ENCODE measurements at places on chromosomes 3 and 15.

DNA sequence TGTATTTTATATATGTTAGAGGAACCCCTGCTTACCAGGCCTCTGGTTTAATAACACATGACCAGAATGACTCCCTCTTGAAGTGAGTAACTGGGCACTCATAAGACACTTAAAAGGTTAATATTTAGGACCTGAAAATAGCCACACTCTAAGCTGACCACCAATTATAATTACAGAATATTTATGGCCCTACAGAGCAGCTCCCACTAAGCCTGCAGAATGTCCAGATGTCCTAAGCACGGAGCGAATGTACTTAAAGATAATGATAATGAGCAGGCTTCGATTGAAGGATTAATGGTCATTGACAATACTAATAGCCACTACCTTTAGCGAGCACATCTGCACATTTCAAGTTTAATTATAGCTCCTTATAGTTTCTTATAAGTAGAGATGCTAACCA, 22.8 kb upstream of the KCTD6 start:
- DNase-seq, result no peak

GRCh38 chr15:42285034-42285433, 11.8 kb upstream of the TMEM87A start:
- DNase-seq, result no peak

GRCh38 chr3:43709022-43709421, 18.3 kb downstream of the ABHD5 start:
- peak; percentile 47 for DNase-seq

- DNase-seq, result no peak
These were observed 76.9 kb downstream of the SAMMSON start for GRCh38 chr3:70076396-70076795.

DNA sequence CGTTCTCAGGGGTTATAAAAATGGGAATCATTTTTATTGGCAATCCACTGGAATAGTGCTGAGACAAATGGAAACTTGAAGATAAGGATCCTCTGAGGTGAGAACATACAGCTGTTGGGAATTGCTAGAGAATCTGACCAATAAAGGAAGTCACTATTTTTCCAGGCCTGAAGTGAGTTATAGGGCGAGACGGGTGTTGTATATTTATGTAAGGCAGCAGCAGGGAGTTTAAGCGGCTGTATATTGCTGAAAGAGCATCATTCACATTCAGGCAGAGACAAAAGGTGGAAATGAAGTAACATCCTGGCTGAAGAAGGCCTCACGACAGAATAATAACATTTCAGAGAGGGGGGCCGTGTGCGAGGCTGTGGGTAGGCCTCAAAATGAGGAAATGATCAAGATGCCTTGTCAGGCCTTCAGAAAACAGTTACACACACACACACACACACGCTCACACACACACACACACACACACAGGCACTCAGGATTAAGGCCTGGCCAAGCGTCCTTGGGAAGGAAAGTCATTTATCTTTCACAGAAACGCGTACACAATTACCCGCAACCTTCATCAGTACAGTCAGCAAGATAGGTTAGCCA, 964.9 kb upstream of the NR2F2 start:
- peak; percentile 56 for DNase-seq

DNA sequence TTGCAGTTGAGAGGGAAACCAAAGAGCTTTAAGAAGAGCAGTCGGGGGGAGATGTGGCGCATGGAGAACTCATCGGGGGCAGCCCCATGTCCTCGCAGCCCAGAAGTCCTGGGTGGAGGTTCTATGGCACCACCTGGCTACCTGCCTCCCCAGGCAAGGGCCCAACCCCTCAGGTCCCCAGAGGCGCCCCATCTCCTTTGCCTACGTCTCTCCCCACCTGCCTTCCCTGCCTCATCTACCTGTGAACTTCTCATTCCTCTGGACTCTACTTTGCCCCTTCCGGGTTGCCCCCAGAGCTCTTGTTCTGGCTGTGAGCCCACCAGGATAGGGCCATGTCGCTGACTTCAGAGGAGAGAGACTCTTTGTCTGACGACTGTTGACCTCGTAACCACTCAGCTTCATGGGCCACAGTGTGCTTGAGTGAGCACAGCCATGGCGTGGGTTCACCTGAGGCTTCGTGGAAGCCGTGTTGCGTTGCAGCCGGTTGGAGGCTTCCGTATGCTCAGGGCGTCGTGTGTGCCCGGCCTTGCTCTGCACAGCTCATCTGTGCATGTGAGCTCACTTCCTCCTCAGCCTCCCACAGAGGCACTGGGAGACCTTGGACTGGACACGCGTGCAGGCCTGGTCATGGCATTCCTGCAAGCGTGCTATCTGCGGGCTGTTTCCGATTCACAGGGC, 13.4 kb downstream of the APBA2 start:
- no peak for DNase-seq

DNA sequence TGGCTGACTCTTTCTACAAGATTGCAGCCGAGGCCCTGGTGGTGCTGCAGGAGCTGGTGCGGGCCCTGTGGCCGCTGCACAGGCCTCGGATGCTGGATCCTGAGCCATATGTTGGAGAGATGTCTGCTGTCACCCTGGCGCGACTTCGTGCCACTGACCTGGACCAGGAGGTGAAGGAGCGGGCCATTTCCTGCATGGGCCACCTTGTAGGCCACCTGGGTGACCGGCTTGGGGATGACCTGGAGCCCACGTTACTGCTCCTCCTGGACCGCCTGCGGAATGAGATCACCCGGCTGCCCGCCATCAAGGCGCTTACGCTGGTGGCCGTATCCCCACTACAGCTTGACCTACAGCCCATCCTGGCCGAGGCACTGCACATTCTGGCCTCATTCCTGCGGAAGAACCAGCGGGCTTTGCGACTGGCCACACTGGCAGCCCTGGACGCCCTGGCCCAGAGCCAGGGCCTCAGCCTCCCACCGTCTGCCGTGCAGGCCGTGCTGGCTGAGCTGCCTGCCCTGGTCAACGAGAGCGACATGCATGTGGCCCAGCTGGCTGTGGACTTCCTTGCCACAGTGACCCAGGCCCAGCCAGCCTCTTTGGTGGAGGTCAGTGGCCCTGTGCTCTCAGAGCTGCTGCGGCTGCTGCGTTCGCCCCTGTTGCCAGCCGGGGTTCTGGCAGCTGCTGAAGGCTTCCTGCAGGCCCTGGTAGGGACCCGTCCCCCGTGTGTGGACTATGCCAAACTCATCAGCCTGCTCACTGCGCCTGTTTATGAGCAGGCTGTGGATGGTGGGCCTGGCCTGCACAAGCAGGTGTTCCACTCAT, 20.3 kb downstream of the CAND2 start:
- no peak for DNase-seq

- no peak for DNase-seq
These were observed 183.5 kb downstream of the TBL1XR1 start for GRCh38 chr3:177013681-177014280.

GRCh38 chr3:72227486-72228070, 442.6 kb upstream of the PROK2 start:
- peak; percentile 10 for DNase-seq

- no peak for DNase-seq
These were observed 34.3 kb upstream of the SLC25A26 start for GRCh38 chr3:66186545-66186944.

DNA sequence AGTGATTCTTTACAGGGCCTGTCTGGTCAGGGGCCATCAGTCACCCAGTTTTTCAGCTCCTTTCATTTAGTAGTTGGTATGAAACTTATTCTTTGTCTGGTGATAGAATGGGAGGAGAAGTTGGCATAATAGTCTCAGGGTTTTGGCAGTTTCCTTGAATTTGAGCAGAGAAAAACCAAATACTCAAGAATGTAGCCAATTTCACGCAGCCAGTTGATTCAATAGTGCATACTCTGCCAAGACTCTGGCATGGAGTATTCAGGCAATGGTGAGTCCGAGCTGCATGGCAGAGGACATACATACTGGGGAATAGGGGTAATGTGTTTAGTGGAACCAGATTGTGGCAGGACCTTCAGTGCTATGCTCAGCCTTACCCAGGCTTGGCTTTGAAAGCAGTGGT, 118.3 kb downstream of the GALK2 start:
- no peak for DNase-seq

- no peak for DNase-seq
These were observed 179.1 kb downstream of the THSD4 start for GRCh38 chr15:71294251-71294910.

DNA sequence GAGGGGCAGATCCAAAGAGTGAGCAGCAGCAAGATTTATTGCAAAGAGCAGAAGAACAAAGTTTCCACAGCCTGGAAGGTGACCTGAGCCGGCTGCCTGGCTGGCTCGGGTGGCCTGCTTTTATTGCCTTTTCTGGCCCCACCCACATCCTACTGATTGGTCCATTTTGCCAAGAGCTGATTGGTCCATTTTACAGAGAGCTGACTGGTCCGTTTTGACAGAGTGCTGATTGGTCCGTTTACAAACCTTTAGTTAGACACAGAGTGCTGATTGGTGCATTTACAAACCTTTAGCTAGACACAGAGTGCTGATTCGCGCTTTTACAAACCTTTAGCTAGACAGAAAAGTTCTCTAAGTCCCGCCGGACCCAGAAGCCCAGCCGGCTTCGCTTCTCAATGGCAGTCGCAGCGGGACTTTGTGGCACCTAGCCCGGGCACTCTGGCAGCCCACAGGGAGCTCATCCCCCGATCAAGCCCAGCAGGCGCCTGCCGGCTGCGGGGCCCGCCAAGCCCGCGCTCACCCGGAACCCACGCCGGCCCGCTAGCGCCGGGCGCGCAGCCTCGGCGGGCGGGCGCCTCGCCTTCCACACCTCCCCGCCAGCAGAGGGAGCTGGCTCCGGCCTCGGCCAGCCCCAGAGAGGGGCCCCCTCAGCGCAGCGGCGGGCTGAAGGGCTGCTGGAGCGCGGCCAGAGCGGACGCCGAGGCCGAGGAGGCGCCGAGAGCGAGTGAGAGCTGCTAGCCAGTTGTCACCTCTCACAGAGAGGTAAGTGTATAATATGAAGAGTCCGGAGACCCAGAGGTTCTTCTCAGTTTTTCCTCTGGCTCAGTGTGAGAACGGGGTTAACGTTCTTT, 339.2 kb downstream of the CHL1 start:
- no peak for DNase-seq

- DNase-seq, result no peak
These were observed 1.5 kb upstream of the ALDH1A3 start for GRCh38 chr15:100878130-100878529.

GRCh38 chr15:63048776-63049665, 6.5 kb downstream of the TPM1 start:
- peak; percentile 88 for DNase-seq

- DNase-seq, result no peak
These were observed 53.0 kb upstream of the ROPN1 start for GRCh38 chr3:124044956-124045355.

GRCh38 chr3:40873476-40873875, 325.8 kb upstream of the CTNNB1 start:
- DNase-seq, result no peak

- no peak for DNase-seq
These were observed 114.4 kb downstream of the FOXP1 start for GRCh38 chr3:71469138-71469435.

- no peak for DNase-seq
These were observed 185.1 kb upstream of the AGTR1 start for GRCh38 chr3:148512648-148513047.

DNA sequence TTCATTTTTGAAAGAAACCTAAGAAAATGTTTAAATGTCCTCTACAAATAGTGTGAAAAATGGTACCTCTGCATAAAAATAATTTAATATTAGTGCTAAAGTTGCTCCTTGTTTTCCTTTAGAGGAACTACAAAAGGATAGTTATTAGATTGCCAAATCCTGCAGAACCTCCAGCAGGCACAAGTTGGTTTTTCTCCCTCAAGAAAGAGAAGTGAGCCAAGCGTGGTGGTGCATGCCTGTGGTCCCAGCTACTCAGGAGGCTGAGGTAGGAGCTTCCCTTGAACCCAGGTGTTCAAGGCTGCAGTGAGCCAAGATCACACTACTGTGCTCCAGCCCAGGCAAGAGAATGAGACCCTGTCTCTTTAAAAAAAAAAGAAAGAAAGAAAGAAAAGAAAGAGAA, 85.1 kb upstream of the TSEN2 start:
- DNase-seq, result peak; percentile 20

- no peak for DNase-seq
These were observed 10.4 kb downstream of the SPTBN5 start for GRCh38 chr15:41883484-41883825.

DNA sequence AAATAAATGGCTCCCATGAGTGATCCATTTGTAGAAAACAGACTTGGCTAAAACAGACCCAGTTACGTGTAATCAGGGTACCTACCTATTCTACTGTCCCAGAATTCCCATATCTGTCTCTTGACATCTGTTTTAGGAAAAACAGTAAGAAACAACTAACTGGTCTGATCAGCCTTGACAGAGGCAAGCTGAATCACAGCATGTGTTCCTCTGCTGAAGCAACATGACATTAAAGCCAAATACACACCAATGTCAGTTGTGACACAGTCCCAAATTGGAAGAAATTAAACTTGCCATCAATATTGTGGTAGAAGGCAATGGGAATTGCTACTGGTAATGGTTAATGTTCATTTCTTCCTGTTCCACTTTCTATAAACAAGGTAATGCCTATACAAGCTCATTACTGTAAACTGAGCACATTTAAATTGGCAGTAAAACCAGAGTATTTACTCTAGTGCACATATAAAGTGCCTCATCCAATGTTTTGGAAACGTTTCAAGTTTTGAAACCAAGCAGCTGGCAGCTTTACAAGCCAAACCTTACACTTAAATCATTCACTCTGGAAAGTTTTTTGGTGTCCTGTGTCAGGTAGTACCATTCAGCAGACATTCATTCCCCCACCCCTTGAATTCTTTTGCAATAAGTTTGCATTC, 27.0 kb downstream of the ALDH1A2 start:
- DNase-seq, result no peak

DNA sequence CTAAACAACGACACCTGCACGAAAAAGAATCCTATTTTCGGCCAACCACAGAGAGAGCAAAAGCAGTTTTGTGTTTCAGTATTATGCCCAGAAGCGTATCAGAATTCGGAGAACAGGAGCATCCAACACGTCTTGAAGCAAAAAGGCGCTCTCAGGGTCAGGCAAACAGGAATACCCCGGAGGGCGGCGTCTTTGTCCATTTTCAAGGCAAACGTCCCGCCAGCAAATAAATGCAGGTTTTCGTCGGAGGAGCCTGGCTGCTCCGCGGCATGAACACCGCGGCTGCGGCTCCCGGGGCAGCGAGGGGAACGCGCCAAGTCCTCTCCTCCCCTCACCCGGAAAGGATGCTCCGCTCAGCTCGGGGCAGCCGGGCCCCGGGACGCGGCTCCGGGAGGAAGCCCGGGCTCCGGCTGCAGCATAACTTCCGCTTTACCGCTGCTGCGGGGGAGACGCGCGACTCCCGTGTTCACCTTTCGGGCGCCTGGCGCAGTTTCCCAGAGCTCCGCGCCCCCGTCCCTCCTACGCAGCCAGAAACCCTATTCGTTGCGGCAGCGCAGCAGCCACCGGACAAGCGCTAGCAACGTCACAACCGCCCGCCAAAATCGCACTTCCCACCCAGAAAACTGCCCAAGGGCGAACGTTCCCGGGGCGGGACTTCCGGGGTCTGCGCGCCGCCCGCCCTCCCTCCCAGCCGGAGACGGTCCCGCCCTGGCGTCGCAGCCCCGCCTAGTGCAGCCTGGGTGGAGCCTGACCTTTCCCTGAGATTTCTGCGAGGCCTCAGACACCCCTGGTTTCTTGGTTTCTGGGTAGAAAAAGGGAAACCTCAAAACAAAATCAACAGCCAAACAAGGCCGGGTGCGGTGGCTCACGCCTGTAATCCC, at the start of gene RNF168:
RNF168 (minus strand) TSS at position 573 of the 881 bp plus-strand sequence. CDS start 595 bp downstream, outside the sequence.
- peak; percentile 95 for DNase-seq

- DNase-seq, result no peak
These were observed 26.5 kb downstream of the EIF2AK4 start for GRCh38 chr15:39960411-39960810.

- no peak for DNase-seq
These were observed 29.1 kb upstream of the MAP6D1 start for GRCh38 chr3:183854318-183855035.

GRCh38 chr15:66775127-66776105, 73.4 kb downstream of the SMAD6 start:
- DNase-seq, result no peak
